NCI-H1105 (cell line): ENCODE measurements at places on chromosomes 13 and 19.
A peak's percentile ranks its signal among the peaks of the same experiment; 100 is the strongest.

- DNase-seq: peak; percentile 55
Observed at GRCh38 chr13:109719962-109720646, 66.3 kb downstream of the IRS2 start.

DNA sequence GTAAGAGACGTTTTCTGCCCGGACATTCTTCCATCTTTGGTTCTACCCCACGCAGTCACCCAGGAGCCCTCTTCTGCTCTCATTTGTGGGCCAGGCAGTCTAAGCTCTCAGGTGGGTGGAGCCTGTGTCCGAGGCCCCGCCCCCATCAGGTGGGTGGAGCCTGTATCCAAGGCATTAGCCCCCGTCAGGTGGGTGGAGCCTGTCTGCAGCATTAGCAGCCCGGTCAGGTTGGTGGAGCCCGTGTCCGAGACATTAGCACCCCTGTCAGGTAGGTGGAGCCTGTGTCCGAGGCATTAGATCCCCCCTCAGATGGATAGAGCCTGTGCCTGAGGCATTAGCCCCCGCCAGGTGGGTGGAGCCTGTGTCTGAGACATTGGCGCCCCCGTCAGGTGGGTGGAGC lies 45.5 kb upstream of the C13orf46 start:
- no peak for DNase-seq

DNA sequence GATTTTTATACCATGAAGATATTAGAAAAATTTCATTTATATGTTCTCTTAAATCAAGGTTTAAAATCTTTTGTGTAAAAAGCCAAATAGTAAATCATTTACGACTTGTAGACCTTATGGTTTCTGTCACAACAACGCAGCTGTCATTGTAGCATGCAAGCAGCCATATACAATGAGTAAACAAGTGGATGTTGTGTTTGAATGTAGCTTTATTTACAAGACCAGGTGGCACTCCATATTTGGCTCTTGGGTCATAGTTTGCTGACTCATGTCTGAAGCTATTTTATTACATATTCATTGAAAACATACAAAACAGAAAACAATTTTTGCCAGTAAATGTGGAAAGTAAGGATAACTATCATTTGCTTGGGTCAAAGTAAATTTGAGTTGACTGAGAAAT lies 930.8 kb downstream of the SLITRK5 start:
- no peak for DNase-seq

- DNase-seq: peak; percentile 33
Observed at GRCh38 chr19:3881272-3882040, 971 bp downstream of the ATCAY start.

DNA sequence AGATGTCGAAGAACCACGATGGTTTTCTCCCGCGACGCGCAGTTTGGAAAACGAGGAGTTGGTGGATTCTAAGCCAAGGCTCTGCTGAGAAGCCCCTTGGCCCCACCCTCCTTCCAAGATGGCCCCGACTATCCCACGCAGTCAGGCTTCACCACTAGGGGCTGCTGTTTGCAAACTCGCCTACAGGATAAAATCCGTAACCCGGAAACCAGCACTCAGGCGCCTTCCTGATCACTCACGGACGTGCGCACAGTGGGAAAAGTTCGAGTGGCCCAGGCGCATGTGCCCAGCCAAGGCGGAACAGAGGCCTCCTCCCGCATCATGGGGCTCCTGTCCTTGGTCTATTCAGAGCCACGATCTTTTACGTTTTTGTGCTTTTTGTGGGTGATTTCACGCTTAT lies 19.2 kb upstream of the UQCR11 start:
- DNase-seq: no peak

GRCh38 chr13:113905942-113906341 lies 42.1 kb upstream of the GAS6 start:
- no peak for DNase-seq

- DNase-seq: no peak
Observed at GRCh38 chr19:18108897-18109296, 11.3 kb downstream of the MAST3 start.

DNA sequence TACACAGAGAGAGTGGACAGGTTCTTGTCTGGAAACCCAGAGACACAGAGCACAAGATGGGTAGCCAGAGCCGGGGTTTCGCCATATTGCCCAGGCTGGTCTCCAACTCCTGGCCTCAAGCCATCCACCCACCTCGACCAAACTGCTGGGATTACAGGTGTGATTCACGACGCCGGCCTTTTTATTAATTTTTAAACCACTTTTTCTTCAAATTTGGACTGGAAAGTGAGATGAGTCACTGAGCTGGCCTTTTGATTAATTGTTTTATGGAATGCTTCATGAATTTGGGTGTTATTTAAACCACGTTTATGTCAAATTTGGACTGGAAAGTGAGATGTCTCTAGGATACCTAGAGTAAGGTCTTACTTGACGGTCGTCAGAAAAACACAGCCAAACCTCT lies 12.1 kb upstream of the IGFL1 start:
- DNase-seq: no peak

GRCh38 chr19:35868172-35868822 lies at the start of gene APLP1:
Gene APLP1 (plus strand): TSS chr19:35868574. CDS start chr19:35868637, 63 bp downstream.
- DNase-seq: peak; percentile 57

DNA sequence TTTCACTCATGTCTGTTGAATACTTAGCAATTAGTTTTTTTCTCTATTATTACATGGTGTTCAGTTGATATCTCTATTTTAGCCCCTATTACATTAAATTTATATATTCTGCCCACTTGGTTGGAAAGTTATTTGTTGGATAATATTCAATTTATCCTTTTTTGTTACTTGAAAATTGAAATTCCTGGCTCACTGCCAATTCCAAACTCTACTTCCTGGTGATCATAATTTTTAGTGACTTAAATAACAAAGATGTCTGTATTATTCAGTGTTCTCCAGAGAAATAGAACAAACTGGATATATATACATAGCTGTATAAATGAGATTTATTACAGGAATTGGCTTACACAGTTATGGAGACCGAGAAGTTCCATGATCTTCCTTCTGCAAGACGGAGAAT lies 93.6 kb downstream of the GPC5 start:
- no peak for DNase-seq
